HAP-1 (cell line): ENCODE measurements at places on chromosomes 2 and 18.

DNA sequence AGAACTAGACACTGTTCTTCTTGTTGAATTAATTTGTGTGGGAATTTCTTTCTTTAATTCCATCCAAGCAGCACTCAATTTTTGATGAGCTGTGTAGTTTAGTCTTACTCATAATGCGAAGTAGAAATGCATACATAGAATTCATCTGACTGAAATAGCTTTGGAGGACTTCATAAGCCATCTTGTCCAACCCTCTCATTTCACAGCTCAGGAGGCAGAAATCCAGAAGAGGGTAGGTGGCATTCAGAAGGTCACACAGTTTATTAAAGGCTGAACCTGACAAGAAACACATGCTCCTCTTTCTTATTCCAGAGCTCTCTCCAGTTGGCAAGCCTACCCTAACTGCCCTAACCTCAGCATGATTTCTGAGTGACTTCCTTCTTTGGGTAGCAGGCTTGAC is 169.2 kb upstream of the NOSTRIN start:
- no peak for DNase-seq

GRCh38 chr18:63083020-63083531 is 236.5 kb downstream of the BCL2 start:
- no peak for DNase-seq

DNA sequence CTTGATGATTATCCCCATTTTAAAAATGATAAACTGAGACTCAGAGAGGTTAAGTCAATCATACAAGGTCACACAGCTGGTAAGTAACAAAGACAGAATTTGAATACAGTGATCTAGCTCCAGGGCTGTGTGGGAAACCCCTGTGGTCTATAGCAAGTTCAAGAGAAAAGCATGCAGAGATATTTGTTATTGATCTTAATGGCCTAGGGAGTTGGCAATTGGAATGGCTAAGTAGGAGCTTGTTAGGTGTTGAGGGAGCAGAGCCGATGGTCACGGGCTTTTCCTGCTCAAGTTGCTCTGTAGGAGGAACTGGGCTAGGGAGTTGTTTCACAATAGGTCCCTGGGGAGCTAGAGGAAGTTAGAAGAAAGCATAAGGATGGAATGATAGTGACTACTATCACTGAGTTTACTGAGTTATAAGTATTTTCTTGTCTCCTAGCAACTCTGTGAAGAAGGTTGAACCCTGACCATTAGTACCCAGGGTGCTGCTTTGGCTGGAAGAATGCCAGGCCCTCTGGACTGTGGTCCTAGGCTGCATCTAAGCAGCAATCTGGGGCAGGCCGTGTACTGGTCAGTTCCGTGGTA is 30.0 kb downstream of the RNF125 start:
- DNase-seq: no peak

DNA sequence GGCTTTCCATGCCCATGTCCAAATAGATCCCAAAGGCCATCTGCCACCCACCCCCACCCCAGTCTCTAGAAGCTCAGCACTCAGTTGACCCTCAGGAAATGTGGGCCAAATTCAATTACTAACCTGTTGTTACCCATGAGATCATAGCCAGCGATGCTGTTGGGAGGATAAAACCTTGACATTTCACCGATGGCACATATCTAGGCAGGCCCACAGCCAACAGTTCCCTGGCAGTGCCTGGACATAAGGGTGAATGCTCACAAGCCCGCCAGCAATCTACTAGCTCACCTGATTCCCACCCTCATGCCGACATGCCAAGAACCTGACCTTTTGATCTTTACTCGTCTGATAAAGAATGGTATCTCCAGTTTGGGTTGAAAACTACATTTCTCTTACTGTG is 11.8 kb upstream of the ACOXL start:
- DNase-seq: no peak

DNA sequence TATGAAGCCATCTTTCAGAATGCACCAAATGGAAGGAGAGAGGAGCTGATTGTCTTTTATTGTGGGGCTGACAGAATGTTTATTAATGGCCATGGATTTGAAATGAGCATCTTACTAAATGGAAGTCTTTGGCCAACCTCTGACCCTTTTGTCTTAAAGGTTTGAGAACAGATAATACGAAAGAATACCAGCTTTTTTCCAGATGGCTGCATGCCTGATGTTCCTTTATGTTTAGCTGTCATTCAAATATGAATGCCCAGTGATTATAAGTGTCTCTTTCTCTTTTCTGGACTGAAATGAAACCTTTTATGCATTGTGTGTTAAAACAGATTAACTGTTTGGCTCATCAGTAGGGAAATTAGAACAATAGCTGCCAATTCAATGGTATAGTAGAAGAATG is 46.0 kb downstream of the PARD3B start:
- peak; percentile 49 for DNase-seq

GRCh38 chr2:114040826-114041225 is 150.9 kb downstream of the ACTR3 start:
- no peak for DNase-seq

GRCh38 chr2:123362671-123363440 is 662.2 kb upstream of the CNTNAP5 start:
- no peak for DNase-seq

DNA sequence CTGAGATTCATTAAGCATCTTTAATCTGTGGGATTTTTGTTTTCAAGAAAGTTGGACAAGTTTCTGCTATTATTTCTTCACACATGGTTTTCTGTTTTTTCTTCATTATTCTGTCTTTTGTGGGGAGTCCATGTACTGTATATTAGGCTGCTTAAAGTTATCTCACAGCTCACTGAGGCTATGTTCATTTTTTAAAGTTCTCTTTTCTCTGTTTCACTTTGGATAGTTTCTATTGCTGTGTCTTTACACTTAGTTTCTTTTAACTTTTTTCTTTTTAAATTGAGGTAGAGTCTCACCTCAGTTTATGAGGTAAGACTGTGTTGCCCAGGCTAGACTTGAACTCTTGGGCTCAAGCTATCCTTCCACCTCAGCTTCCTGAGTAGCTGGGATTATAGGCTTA is 8.6 kb downstream of the OSBPL6 start:
- no peak for DNase-seq

- DNase-seq: no peak
Measured at GRCh38 chr2:201928363-201928762, 105.3 kb upstream of the FZD7 start.
